ENCODE measurements at places on chromosomes 2 and 18.

DNA sequence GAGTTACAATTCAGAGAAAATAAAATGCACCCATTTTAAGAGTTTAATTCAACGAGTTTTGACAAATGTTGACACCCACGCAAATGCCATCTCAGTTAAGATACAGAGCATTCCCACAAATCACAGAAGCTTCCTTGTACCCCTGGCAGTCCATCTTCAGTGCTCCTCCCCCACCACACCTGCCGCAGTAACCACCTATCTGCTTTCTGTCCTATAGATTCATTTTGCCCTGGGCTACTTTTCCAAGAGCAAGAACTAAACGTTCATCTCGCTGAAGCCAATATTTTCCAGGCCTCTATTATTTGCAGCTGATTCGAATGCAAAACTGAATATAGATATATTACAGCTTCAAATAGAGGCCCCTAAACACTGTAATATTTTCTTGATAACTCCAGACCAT lies 13.4 kb upstream of the HPCAL1 start:
- no peak for DNase-seq

GRCh38 chr2:84969511-84970209 lies 1.3 kb upstream of the KCMF1 start:
- DNase-seq, result no peak

DNA sequence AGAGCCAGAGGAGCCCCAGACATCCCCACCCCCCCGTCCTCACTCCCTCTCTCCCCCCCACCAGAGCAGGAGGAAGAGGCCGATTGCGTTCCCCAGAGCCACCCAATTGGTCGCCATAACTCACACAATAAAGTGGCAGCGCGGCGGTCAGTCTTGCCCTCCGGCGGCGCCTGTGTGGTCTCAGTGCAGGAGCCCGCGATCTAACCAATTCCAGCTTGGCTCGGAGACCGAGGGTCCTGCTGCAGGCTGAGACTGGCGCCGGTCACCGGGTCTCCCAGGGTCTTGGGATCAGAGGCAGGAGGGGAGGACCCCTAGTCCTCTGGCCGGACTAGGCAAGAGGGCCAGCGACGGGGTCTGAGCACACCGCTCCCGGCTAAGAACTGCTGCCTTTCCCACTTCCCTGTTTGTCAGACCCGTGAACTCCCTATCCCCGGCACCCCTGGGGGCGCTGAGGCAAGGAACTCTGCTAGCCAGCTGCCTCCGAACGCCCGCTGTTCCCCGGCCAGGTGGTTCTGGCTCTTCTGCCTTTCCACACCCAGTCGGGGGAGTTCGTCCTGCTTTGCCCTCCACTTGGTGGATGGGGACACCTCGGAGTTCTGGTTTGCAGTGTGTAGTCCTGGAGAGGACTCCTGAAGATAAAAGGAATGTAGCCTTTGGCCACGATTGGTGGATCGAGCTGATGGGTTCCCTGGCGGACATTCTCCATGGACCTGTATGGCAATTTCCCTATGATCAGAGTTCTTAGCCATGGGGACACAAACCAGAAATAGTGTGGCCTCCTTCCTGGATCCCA lies 1.0 kb upstream of the HOXD12 start:
- DNase-seq, result no peak

- DNase-seq, result no peak
Observed at GRCh38 chr2:63654959-63655358, 66.2 kb downstream of the MDH1 start.

- DNase-seq, result peak; percentile 62
Observed at GRCh38 chr2:48946449-48947048, 191.0 kb upstream of the LHCGR start.

DNA sequence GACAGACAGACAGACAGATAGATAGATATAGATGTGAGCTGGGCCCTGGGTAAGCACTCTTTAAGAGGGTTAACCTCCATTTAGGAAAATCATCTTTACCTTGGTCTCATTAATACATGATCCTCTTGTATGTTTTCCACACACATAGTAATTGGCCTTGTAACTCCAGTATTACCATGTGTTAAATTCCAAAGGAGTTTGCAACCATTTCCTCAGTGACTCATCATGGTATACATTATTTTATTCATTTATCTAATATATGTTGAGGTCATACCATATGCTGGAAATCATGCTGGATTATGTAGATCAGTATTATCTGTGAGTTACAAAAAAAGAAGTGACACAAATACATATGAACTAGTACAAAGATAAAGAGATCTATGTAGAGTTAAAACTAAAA lies 504.3 kb downstream of the DCC start:
- DNase-seq, result no peak

GRCh38 chr2:109171444-109172334 lies 42.7 kb downstream of the SH3RF3 start:
- DNase-seq, result no peak

GRCh38 chr18:31050635-31051034 lies 8.1 kb upstream of the DSC3 start:
- DNase-seq, result no peak

- no peak for DNase-seq
Observed at GRCh38 chr2:128438091-128438490, 119.4 kb upstream of the HS6ST1 start.

GRCh38 chr2:228374741-228375140 lies 193.3 kb upstream of the SPHKAP start:
- DNase-seq, result no peak

GRCh38 chr18:45825258-45826044 lies at the start of gene SIGLEC15:
TSS of gene SIGLEC15 (plus strand) at chr18:45825675. CDS start at chr18:45825729, 54 bp downstream.
- DNase-seq, result no peak

- DNase-seq, result no peak
Observed at GRCh38 chr2:170148161-170148560, 29.8 kb upstream of the MYO3B start.

DNA sequence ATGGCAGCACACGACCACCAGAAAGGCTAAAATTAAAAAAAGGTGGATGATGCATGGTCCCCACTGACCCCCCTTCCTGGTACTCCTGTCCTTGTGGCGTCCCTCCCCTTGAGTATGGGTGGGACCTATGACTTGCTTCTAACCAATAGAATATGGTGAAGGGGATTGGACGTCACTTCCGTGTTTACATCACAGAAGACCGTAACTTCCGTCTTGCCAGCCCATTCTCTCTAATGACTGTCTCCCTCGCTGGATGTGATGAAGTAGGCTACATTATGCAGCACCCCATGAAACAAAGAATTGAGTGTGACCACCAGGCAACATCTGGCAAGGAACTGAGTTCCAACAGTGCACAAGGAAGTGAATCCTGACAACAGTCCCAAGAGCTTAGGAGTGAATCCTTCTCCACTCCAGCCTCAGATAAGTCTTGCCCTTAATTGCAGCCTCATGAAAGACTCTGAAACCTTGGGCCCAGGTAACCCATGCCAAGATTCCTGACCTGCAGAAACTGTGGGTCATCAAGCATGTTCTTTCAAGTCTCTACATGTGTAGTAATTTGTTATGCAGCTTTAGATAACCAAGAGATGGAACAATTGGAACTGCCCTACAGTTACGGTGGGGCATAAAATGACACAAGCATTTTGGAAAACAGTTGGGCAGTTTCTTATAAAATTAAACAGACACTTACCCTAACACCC lies 80.1 kb upstream of the NPAS2 start:
- DNase-seq, result no peak

GRCh38 chr2:13572466-13572865 lies 855.7 kb downstream of the TRIB2 start:
- peak; percentile 71 for DNase-seq

DNA sequence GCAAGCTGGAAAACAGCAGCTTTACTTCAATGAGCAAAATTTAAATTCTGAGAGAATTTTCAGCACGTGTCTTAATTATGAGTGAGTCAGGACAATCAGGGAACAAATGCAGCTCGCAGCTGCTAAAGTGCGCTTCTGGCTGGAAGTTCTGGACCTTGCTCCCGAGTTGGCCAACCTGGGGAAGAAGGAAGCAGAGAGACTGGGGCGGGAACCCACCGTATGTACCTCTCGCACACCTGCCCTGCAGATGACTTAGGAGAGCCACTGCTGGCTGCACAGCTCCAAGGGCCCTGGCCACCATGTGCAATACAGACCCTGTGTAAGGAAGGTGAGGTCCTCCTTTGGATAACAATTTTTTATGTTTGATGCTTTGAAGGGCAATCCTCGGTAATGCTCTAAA lies 42.4 kb downstream of the REEP1 start:
- DNase-seq, result no peak

- no peak for DNase-seq
Observed at GRCh38 chr18:63087421-63088230, 231.9 kb downstream of the BCL2 start.

DNA sequence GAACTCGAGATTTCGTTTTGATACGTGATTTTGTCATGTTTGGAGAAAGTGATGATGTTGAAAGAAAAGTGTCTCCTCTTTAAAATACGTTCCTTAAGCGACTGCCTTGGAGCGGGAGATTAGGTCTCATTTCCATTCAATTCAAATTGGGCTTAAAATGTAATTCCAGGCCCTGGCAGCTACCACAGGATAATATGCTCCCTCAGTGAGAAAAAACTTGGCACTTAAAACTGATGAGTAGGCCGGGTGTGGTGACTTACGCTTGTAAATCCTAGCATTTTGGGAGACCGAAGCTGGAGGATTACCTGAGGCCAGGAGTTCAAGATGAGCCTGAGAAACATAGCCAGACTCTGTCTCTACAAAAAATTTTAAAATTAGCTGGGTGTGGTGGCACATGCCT lies 146.3 kb upstream of the L3MBTL4 start:
- DNase-seq, result no peak

DNA sequence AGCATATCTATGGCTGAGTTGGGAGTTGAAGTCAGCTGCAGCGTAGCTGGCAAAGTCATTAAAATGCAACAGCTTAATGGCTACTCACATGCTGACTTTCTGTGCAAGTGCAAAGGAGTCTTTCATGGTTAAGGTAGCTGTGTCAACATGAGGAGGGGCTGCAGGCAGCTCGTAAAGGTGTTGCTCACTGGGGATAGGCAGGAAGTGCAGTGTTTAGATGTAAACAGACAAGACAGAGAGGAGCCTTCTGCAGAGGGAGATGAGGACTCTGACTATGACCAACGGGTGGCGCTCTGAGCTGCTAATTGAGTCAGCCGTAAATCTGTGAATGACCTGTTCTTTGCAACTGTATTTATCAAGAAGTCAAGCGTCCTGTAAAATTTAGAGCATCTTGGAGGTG lies 22.3 kb upstream of the CAVIN2 start:
- peak; percentile 66 for DNase-seq

- DNase-seq, result no peak
Observed at GRCh38 chr2:152402780-152403759, 68.1 kb downstream of the FMNL2 start.

DNA sequence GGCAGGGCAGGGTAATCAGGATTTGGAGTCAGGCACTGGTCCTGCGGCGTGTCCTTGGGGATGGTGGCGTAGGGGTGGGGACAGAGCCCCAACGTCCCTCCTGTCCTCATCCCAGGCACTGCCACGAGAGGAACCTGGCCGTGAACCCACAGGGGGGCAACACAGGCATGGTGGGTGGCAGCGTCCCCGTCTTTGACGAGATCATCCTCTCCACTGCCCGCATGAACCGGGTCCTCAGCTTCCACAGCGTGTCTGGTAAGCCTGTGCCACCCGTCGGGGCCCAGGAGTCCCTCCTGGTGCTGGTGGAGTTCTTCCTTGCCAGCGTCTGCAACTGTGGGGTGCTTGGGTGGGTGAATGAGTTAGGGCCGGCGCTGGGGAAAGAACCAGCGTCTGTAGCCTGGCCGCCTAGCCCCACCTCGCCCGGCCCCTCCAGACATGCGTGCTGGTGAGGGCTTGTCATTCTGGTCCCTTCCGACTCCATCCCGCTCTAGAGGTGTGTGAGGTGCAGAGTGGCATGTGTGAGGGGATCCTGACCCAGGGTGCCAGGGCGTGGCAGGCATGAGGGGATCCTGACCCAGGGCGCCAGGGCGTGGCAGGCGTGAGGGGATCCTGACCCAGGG lies 8.0 kb downstream of the D2HGDH start:
- DNase-seq, result no peak

DNA sequence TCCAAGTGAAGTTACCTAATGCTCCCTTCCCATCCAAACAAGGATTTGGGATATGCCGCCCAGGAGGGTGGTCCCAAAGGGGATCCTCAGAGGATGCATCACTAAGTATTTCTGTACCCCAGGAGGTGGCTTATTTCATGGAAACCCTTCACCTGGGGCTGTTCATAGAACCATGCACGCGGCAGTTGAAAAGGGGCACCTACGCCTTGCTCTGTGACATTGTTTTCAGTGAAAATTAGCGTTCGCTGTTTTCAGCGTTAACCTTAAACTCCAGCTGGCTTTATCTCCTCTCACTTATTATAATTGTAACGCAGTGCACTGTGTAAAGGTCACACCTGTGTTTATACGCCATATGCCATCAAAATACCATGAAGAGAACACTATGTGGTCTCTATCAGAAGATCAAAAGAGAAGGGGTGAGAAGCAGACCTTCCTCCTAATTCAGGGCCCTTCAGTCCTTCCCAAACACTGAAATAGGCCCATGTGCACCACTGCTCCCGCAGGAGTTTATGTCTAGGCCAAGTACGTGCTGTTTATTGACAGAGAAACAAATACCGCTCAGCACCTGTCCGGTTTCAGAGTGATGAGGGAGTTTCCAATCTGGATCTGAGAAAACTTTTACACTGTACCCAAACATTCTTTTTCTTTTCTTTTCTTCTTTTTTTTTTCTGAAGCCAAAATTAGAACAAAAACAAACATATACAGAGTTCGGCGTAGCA lies 162.1 kb downstream of the BCL2 start:
- DNase-seq, result no peak

- DNase-seq, result no peak
Observed at GRCh38 chr2:130370490-130370889, 14.6 kb downstream of the PTPN18 start.

GRCh38 chr2:183416753-183417152 lies 292.5 kb downstream of the NUP35 start:
- DNase-seq, result no peak

DNA sequence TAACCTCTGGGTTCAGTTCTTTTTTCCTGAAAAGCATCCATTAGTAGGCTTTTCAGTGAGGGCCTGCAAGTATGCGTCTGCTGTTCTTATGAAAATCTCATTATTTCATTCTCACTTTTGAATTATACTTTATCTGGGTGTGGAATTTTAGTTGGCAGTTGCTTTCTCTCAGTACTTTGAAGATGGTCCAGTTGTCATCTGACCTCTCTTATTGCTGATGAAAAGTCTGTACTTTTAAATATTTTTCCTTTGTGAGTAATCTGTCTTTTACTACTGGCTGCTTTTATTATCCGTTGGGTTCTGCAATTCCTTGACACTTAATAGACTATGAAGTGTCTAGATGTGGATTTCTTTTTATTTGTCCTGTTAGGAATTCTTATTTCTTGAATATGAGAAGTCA lies 307.8 kb downstream of the CYP26B1 start:
- no peak for DNase-seq

- peak; percentile 44 for DNase-seq
Observed at GRCh38 chr18:77131652-77132368, 773 bp downstream of the MBP start.

DNA sequence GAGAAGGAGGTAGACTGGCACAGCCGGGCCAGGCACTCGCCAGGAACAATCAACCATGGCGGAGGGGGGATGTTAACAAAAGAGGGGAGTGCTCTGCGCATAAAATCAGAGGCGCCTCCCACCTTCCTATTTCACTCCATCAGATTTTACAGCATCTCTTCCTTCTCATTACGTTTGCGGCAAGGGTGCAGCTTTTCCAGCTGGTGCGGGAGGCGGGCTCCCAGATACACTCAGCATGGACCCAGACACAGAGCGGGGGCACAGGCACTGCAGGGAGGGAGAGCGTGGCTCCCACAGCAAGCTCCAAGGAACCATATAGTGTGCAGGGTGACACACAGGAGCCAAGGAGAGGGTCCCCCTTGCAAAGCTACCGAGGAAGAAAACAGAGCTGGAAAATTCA lies 176.3 kb downstream of the EIPR1 start:
- no peak for DNase-seq
